ENCODE measurements at places on chromosomes 1 and 21.
A peak's percentile ranks its signal among the peaks of the same experiment; 100 is the strongest.

DNA sequence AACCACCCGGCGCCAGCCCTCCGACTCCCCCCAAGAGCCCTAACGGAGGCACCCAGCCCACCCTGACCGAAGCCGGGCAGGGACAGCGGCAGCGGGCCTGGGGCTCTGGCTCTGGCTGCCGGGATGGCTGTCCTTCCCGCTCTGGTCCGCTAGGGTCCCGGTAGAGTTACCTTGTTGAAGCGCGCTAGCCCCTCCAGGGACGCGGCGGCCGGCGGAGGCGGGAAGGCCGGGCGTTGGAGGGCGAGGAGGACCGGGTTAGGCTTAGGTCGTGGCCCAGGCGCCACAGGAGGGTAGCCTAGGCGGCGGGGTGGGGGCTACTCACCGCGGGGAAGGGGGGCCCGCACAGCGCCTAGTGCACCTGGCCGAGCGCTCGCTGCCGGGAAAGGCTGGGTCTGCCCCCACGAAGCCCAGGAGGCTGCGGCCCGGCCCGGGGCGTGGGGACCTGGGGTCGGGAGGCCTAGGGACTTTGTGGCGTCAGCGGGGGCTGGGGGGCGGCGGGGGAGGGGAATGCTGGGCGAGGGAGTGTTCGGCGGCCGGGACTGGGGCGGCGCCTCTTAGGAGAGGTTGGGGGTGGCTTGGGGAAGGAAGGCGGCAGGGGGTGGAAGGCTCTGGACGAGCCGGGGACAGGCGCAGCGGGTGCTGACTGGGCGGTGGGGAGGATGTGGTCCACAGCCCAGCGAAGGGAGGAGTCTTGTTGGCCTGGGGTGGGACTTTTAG is at the start of gene TRIM17:
Gene TRIM17 (minus strand): TSS at position 645 of the 717 bp plus-strand sequence. CDS start 1,789 bp downstream, outside the sequence.
- H3K36me3 ChIP-seq, result peaks cover 2% of the 10 kb centered on the region
- H3K27ac ChIP-seq, result peak within 1 kb of the TSS; percentile 82

DNA sequence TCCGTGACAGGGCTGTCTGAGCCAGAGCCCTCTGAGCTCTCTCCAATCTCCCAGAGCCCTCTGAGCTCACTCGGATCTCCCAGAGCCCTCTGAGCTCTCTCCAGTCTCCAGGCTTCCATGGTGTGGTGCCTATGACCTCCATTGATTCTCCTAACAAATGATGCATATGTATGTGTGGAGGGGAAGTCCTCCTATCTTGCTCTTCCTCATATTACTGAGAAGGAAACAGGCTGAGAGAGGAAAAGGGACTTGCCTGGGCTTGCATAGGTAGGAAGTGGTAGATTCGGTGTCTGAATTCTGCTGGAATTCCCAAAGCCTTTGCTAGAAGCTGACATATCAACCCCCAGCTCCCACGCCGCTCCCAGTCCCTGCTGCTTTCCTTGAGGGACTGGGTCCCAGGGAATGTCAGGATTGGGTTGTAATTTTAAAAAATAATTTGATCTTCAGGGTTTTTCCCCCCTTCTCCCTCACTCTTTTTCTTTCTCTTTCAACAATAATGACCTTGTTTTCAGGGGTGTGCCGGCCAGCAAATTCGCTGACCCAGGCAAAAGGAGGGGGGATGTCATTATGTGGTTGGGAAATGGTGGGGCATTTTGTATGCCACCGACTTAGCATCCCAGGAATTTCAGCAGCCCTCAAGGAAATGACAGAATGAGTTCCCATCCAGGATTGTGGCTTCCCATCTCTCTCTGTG is 42.3 kb upstream of the RUNX3 start:
- peaks cover 35% of the 10 kb centered on the region for H3K36me3 ChIP-seq
- H3K27ac ChIP-seq, result peak overlapping the region; percentile 91
- DNase-seq, result no peak

DNA sequence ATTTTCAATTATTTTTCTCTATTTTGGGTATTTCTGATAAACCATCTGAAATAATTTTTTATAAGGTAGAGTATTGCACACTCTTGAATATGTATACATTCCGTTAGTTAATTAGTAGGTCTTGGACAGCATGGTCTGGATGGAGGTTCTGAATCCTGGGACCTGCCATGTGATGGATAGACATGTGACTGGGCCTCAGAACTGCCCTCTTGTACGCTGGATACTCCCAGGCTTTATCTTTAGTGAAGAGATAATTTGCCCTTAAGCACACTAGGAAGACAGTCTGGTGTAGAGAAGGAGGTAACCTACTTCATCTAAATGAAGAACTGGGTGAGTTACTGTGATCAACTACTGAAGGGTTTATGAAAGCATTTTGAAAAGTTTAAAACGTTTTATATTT is 48.9 kb downstream of the CNIH3 start:
- no peak for DNase-seq
- H3K4me1 ChIP-seq, result no peaks in the 10 kb centered on the region
- H3K4me3 ChIP-seq, result no peak overlapping the region
- peaks cover 9% of the 10 kb centered on the region for H3K27me3 ChIP-seq
- no peaks in the 10 kb centered on the region for H3K36me3 ChIP-seq
- H3K27ac ChIP-seq, result no peak overlapping the region

DNA sequence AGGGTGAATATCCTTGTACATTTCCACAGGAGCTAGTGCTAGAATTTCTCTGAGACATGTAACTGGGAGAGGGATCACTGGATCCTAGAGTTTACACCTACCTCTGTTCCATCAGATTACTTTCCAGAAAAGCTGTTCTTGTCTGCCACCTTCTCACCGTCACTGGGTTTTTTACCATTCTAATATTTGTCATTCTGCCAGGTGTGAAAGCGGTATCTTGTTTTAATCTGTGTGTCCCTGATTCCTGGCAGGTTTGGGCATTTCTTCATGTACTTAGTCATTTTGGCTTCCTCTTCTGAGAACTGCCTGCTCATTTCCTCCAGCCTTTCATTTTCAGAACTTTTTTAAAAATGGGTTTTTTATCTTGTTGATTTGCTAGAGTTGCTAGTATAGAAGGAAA is 5.1 kb downstream of the PMF1 start:
- H3K36me3 ChIP-seq, result peaks cover 28% of the 10 kb centered on the region
- peak overlapping the region; percentile 89 for H3K27ac ChIP-seq
- DNase-seq, result no peak

DNA sequence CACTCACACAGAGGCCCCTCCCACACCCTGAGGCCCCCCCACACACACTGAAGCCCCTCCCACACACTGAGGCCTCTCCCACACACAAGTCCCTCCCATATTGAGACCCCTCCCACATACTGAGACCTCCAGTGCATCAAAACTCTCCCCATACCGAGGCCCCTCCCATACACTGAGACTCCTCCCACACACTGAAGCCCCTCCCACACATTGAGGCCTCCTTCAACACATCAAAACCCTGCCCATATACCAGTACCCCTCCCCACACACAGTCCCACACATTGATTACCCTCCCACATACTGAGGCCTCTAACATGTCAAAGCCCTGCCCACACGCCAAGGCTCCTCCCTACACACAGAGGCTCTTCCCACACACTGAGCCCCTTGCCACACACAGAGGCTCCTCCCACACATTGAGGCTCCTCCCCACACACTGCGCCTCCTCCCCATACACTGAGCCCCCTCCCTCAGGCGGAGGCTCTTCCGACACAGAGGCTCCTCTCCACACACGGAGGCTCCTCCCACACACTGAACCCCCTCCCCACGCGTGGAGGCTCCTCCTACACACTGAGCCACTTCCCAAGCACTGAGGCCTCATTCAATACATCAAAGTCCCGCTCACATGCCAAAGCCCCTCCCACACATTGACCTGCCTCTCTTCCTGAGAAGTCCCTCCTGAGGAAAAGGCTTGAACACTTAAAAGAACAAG is 392.3 kb downstream of the CAMTA1 start:
- peaks cover 2% of the 10 kb centered on the region for H3K27me3 ChIP-seq
- no peak for DNase-seq
- H3K36me3 ChIP-seq, result no peaks in the 10 kb centered on the region
- peaks cover 1% of the 10 kb centered on the region for H3K4me1 ChIP-seq
- H3K4me3 ChIP-seq, result no peak overlapping the region
- no peak overlapping the region for H3K27ac ChIP-seq

GRCh38 chr21:16590641-16591292 is 861.0 kb downstream of the USP25 start:
- no peak for DNase-seq
- no peak overlapping the region for H3K4me3 ChIP-seq
- no peaks in the 10 kb centered on the region for H3K36me3 ChIP-seq
